ENCODE measurements at places on chromosomes 6 and 20.
A peak's percentile ranks its signal among the peaks of the same experiment; 100 is the strongest.

DNA sequence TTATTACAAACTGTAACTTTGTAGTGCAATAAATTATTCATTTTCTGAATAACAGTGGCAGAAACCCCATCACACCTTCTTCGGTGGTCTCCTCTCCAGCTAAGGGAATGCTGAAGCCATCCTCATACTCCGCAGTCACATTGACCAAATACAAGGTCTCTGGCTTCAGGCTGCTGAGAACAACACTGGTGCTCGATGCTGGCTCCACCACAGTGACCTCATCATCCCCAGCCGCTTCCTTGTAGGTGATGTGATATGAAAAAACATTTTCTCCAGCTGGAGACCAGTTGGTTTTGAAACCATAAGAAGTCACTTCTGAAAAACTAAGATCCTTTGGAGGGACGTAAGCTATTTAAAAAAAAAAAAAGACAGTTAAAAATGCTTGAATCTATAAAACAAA, 25.0 kb downstream of the COL12A1 start:
- H3K4me1 ChIP-seq = no peaks in the 10 kb centered on the region
- H3K27ac ChIP-seq = no peak overlapping the region
- H3K27me3 ChIP-seq = no peaks in the 10 kb centered on the region
- no peaks in the 10 kb centered on the region for H3K36me3 ChIP-seq
- DNase-seq = no peak
- H3K4me3 ChIP-seq = no peak overlapping the region

DNA sequence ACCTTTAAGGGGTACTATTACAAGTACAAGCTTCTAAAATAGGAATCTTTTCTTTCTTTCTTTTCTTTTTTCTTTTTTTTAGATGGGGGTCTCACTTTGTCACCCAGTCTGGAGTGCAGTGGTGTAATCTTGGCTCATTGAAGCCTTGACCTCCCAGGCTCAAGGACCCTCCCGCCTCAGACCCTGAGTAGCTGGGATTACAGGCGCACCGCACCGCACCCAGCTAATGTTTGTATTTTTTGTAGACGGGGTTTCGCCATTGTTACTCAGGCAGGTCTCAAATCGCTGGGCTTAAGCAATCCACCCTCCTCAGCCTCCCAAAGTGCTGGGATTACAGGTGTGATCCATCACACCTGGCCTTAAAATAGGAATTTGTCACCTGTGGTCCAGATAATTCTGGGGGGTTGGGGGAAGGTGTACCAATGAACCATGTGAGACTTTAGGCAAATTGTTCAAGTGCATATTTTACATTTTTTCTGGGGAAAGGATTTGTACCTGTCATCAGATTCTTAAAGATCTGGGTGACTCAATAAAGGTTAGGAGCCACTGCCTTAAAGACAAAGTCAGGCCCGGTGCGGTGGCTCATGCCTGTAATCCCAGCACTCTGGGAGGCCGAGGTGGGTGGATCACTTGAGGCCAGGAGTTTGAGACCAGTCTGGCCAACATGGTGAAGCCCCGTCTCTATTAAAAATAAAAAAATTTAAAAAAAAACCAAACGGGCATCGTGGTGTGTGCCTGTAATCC, 19.7 kb upstream of the SYNJ2 start:
- peak overlapping the region; percentile 25 for H3K27ac ChIP-seq
- H3K27me3 ChIP-seq = no peaks in the 10 kb centered on the region
- DNase-seq = no peak
- no peaks in the 10 kb centered on the region for H3K4me1 ChIP-seq

GRCh38 chr6:12537389-12537788, 179.2 kb upstream of the PHACTR1 start:
- H3K36me3 ChIP-seq = no peaks in the 10 kb centered on the region
- H3K27ac ChIP-seq = no peak overlapping the region
- DNase-seq = no peak
- no peaks in the 10 kb centered on the region for H3K4me1 ChIP-seq
- H3K27me3 ChIP-seq = no peaks in the 10 kb centered on the region
- H3K4me3 ChIP-seq = no peak overlapping the region

- H3K4me3 ChIP-seq = no peak overlapping the region
- peaks cover 4% of the 10 kb centered on the region for H3K36me3 ChIP-seq
- no peak overlapping the region for H3K27ac ChIP-seq
- no peak for DNase-seq
- H3K4me1 ChIP-seq = peaks cover 4% of the 10 kb centered on the region
Observed at GRCh38 chr6:52992980-52993920, 1.8 kb downstream of the GSTA4 start.

- H3K36me3 ChIP-seq = no peaks in the 10 kb centered on the region
- DNase-seq = no peak
- H3K27ac ChIP-seq = peak overlapping the region; percentile 95
- peak overlapping the region; percentile 98 for H3K4me3 ChIP-seq
- H3K4me1 ChIP-seq = peaks cover 4% of the 10 kb centered on the region
Observed at GRCh38 chr6:118933855-118934460, 1.0 kb downstream of the MCM9 start.

GRCh38 chr20:41513829-41514228, 104.3 kb downstream of the CHD6 start:
- H3K27me3 ChIP-seq = no peaks in the 10 kb centered on the region
- H3K4me1 ChIP-seq = no peaks in the 10 kb centered on the region
- peaks cover 3% of the 10 kb centered on the region for H3K36me3 ChIP-seq
- H3K4me3 ChIP-seq = no peak overlapping the region

DNA sequence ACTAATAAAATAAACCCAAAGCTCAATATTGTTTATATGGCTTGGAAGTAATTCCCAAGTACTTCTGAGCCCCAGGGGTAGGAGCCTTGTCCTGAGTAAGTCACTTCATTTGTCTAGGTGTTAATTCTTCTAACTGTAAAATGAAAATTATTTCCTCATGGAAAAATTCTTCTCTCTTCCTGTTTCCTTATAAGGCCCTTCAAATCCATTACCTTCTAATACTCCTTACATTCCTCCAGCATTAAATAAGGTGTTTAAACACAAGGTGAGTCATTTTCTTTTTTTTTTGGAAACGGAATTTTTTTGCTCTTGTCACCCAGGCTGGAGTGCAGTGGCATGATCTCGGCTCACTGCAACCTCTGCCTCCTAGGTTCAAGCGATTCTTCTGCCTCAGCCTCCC, 41.9 kb downstream of the PRR18 start:
- H3K27me3 ChIP-seq = no peaks in the 10 kb centered on the region
- H3K4me1 ChIP-seq = no peaks in the 10 kb centered on the region
- DNase-seq = no peak

GRCh38 chr6:81636930-81637568, 115.4 kb downstream of the TENT5A start:
- no peaks in the 10 kb centered on the region for H3K4me1 ChIP-seq
- no peak overlapping the region for H3K27ac ChIP-seq
- no peaks in the 10 kb centered on the region for H3K27me3 ChIP-seq
- no peak overlapping the region for H3K4me3 ChIP-seq
- no peaks in the 10 kb centered on the region for H3K36me3 ChIP-seq

DNA sequence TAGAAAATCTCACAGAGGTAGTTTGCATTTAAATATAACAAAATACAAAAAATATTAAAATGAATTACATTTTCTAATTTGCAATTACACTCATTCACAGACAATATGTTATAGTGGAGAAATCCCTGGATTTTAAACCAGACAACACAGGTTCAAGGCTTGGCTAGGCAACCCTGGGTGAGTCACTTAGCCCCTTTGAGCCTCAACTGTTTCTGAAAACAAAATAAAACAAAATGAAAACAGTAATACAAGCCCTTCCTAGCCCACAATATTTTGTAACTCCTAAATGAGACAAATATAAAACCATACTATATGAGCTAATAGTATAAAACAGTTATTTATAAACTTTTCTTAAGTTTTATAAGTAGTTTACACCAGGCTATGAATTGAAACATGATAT, 41.0 kb downstream of the UQCC1 start:
- no peak overlapping the region for H3K4me3 ChIP-seq
- peaks cover 14% of the 10 kb centered on the region for H3K36me3 ChIP-seq
- no peak for DNase-seq
- no peaks in the 10 kb centered on the region for H3K4me1 ChIP-seq
- no peaks in the 10 kb centered on the region for H3K27me3 ChIP-seq

GRCh38 chr20:3908667-3909066, 19.5 kb downstream of the PANK2 start:
- no peak for DNase-seq
- peaks cover 20% of the 10 kb centered on the region for H3K36me3 ChIP-seq
- H3K27ac ChIP-seq = no peak overlapping the region
- no peak overlapping the region for H3K4me3 ChIP-seq
- peaks cover 21% of the 10 kb centered on the region for H3K4me1 ChIP-seq

- no peak for DNase-seq
- no peaks in the 10 kb centered on the region for H3K4me1 ChIP-seq
- H3K27ac ChIP-seq = no peak overlapping the region
- H3K36me3 ChIP-seq = no peaks in the 10 kb centered on the region
Observed at GRCh38 chr20:623704-624103, 13.6 kb upstream of the TCF15 start.

- no peak overlapping the region for H3K27ac ChIP-seq
- no peaks in the 10 kb centered on the region for H3K27me3 ChIP-seq
- H3K4me3 ChIP-seq = no peak overlapping the region
- peaks cover 49% of the 10 kb centered on the region for H3K4me1 ChIP-seq
- H3K36me3 ChIP-seq = peaks cover 18% of the 10 kb centered on the region
- peak; percentile 25 for DNase-seq
Observed at GRCh38 chr6:111721753-111722154, 116.1 kb upstream of the TRAF3IP2 start.

DNA sequence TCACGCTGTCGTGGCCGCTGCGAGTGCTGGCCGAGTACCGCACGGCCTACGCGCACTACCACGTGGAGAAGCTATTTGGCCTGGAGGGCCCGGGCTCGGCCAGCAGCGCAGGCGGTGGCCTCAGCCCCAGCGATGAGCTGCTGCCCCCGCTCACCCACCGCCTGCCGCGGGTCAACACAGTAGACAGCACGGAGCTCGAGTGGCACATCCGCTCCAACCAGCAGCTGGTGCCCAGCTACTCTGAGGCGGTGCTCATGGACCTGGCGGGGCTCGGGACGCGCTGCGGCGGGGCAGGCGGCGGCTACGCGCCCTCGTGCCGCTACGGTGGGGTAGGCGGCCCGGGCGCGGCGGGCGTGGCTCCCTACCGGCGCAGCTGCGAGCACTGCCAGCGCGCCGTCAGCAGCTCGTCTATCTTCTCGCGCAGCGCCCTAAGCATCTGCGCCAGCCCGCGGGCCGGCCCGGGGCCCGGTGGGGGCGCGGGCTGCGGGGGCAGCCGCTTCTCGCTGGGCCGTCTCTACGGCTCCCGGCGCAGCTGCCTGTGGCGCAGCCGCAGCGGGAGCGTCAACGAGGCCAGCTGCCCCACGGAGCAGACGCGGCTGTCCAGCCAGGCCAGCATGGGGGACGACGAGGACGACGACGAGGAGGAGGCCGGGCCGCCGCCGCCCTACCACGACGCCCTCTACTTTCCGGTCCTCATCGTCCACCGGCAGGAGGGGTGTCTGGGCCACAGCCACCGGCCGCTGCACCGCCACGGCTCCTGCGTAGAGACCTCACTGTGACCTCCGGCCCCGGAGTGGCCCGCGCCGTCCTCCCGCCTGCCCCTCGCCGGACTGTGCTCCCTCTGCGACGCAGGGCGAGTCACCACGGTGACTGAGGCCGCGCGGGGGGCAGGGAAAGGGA, 5.7 kb downstream of the TMEM151B start:
- H3K27ac ChIP-seq = no peak overlapping the region
- DNase-seq = no peak
- no peak overlapping the region for H3K4me3 ChIP-seq
- H3K27me3 ChIP-seq = no peaks in the 10 kb centered on the region

DNA sequence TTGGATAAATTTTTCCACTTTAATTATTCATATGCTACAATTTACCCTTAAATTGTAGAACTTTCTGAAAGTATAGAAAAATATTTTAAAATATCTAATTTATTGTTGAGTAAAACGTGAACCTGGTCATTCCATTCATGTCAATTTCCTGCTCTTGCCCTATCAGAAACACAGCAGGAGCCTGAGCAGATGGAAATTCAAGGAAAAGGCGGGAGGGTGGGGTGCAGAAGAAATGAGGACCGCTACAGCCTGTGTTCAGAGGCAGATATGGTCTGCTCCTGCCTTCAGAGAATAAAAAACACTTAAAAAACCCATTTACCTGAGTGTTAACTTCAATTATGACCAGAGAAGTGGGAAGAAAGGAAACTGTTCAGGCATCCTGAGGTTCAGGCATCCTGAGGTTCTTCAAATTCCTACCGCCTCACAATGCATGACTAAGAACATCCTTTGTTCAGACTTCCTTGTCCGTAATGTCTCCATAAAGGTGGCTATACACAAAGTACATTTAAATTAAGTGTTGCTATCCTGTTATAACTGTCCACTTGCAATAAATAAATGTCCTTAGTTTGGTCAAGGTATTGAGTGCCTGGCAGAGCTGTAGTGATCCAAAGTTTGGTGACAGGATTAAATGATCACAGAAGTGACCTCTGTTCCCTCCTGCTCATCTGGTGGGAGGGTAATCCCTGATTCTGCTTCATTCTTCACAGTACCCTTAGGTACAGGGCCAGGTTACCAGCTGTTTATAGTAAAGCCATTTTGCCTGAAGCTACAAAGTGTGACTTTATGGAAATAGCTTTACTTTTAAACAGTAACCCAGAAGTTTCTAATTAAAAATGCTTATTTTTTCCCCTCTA, 109.1 kb downstream of the MAN1A1 start:
- no peak overlapping the region for H3K4me3 ChIP-seq
- H3K36me3 ChIP-seq = no peaks in the 10 kb centered on the region
- H3K4me1 ChIP-seq = no peaks in the 10 kb centered on the region
- no peaks in the 10 kb centered on the region for H3K27me3 ChIP-seq
- no peak overlapping the region for H3K27ac ChIP-seq

- H3K27ac ChIP-seq = no peak overlapping the region
- no peak for DNase-seq
- peaks cover 34% of the 10 kb centered on the region for H3K4me1 ChIP-seq
- no peak overlapping the region for H3K4me3 ChIP-seq
- H3K27me3 ChIP-seq = no peaks in the 10 kb centered on the region
Observed at GRCh38 chr20:24978513-24978912, 14.0 kb downstream of the APMAP start.

DNA sequence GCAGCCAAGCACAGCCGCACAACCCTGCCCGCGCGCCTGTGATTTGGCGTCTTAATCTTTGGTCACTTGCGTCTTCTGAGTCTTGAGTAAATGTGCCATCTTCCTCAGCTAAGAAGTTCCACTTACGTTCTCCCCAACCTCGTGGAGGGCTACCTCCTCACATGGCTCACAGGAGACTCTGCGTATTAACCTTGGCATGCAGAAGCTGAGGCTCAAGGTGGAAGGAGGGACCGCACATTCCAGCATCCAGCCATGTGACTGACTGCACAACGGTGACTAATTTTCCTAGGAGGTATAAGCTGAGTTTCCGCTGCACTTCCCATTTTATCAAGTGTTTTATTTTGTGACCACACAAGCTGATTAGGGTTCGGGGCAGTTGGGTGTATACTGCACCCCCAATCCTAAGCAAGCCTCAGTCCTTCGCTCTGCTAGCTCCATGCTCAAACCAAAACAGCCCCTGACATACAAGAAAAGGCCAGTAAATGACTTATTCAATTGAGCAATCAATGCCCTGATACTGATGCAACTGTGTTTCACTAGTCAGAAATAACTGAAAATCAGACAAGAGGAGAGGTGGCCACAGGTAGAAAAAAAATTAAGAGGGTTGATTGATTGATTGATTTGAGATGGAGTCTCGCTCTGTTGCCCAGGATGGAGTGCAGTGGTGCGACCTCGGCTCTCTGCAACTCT, 7.0 kb downstream of the BEND3 start:
- no peaks in the 10 kb centered on the region for H3K36me3 ChIP-seq
- no peak overlapping the region for H3K27ac ChIP-seq
- H3K4me1 ChIP-seq = no peaks in the 10 kb centered on the region
- H3K27me3 ChIP-seq = no peaks in the 10 kb centered on the region
- no peak for DNase-seq

Data from naive thymus-derived CD4-positive, alpha-beta T cell (primary cell).